ENCODE measurements at places on chromosomes 1 and 21.

DNA sequence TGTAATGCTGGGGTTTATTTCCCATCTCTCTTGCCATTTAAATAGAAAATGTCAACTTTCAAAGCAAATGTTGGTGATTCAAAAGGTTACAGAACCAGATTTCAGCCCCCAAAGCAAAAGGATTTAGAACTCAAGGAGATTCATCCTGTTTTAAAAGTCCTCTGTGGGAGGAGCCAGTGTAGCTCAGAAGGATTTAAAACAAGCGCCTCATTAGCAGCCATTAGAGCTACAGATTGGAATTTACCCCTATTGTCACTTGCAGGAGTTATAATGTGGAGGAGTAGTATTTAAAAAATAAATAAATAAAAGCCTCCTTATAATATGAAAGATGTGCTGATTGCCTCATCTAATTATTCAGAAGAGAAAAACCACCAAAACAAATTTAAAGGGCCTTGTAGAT is 107.8 kb downstream of the LAMC2 start:
- DNase-seq, result no peak

DNA sequence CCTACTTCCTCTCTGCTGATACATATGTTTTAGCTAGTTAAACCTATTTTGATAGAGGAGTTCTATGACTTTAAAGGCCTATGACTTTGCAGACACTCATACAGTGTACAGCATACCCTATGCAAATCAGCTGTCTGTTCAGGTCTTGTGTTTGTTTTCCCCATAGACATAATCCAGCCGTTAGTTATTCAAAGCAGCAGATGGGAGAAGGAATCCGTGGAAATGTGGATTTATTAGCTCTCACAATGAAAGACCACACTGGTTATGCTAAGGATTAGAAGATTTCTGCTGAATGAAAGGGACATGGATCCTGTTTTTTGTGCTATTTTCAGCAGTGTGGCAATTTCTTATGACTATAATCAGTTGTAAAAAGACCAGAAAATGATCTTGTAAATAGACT is 59.8 kb downstream of the MAST2 start:
- no peak for DNase-seq

DNA sequence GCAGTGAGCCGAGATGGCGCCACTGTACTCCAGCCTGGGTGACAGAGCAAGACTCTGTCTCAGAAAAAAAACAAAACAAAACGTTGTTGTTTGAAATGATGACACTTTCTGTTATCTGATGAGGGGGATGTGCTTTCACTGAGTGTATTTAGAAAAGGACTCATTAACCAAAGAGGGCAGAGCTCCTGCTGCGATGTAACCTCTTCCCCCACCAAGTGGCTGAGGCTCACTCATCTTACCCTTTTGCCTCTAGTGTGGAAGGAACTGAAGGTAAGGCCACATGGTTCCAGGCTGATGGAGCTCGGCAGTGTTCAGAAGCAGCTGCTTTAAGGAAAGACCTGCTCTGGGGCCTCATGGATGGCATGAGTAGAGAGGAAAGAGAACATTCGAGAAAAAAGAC is 105.7 kb upstream of the RUNX1 start:
- no peak for DNase-seq

DNA sequence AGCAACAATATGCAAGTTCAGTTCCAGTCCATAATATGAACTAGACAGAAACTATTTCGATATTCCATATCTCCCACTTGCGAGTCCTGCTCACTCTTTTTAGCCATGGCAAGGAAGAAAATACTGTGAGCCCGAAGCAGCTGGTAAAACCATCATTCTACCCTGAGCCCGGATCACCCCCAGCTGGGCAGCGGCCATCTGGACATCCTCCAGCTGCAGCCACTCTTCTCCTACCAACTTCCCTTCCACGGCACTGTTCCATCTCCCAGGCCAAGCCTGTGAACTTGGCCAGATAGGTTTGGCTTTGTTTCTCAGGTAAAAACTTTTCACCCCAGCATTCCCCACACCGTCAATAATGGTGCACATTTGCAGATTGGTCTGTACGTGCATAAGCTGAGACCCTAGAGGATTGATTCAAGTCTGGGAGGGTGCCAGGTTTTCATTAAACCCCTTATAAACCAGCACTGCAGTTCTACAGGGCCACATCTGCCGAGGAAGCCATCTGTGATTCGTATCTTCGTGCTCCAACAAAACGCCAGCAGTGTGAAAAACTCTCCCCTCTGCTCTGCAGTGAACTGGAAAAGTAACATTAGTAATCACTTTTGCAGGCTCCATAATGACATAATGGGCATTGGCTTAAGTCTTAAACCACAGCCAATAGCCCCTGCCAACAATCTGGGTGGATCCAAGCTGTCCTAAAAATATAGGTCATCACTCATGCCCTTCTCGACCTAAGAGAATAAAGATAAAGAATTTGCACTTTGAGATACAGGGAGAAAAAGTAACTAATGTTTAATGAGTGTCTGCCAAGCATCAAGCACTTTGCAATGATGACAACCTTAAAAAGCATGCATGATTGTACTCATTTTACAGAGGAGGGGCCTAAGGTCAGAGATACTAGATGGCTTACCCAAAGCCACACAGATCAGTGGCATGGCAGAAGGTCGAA is 205.1 kb downstream of the PLPP3 start:
- no peak for DNase-seq

- no peak for DNase-seq
Measured at GRCh38 chr1:11481019-11481418, 2.1 kb downstream of the DISP3 start.

DNA sequence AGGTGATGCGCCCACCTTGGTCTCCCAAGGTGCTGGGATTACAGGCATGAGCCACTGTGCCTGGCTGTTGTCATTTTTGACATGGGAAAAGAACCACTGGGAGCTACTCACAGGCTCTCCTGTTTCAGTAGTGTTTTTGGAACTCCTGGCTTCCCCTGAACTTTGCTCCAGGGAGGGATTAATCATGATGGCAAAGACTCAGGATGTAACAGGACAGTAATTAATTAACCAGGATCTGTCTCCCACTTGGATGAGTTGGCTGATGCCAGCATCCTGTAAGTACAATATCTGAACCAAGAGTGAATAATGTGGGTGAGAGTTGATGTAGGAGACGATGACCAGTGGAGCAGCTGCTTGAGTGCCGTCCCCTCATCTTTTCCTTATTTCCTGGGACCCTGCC is 4.9 kb downstream of the SFT2D2 start:
- no peak for DNase-seq

- DNase-seq, result peak; percentile 81
Measured at GRCh38 chr1:225866061-225866837, 15.9 kb downstream of the TMEM63A start.

GRCh38 chr1:34199927-34200326 is 23.2 kb downstream of the C1orf94 start:
- no peak for DNase-seq

DNA sequence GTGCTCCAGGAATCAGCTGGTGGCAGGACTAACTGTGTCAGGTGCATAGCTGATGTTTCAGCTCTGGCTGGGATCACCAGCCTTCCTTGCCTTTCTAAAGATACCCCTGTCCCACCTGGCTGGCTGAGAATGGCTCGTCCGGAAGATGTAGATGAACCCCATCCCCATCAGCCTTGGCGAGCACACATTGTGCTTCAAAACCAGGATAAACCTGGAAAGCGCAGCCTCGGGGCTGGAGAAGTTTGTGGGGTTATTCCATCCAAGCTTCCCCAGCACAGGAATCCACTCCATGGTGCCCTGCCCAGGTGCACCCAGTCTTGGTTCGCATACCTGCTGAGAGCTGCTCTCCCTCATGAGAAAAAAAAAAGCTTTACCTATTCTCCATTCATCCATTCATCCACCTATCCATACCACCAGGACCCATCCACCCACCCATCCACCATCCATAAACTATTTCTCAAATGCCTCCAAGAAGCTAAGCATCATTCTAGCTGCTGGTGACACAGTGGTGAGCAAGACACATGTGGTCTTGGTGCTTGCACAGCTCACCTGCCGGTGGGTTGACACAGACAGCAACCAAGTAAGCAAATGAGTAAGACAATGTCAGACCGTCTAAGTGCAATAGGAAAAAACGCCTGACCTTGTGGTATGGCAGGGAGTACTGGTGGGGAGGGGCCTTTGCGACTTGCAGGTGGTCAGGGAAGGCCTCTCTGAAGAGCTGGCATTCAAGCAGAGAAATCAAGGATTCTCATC is 94.0 kb downstream of the DMRTB1 start:
- DNase-seq, result no peak

- DNase-seq, result no peak
Measured at GRCh38 chr1:218433744-218434143, 88.6 kb downstream of the TGFB2 start.

DNA sequence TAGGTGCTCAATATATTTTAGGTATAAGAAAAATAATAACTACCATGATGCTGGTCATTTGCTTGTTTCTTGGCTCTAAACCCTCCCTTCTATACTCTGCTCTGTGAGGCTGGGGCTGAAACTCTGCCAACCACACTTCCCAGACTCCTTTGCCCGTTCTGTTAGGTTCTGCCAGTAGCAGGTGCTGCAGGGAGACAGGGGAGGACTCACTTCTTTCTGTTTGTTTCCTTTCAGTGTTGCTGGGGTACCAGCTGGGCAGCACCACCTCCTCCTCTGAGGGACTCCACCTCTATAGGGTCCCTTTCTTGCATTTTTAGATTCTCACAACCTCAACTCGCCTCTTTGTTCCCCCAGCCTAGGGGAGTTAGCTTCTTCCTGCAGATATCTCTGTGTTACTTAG is 17.0 kb upstream of the SH2D2A start:
- DNase-seq, result no peak

DNA sequence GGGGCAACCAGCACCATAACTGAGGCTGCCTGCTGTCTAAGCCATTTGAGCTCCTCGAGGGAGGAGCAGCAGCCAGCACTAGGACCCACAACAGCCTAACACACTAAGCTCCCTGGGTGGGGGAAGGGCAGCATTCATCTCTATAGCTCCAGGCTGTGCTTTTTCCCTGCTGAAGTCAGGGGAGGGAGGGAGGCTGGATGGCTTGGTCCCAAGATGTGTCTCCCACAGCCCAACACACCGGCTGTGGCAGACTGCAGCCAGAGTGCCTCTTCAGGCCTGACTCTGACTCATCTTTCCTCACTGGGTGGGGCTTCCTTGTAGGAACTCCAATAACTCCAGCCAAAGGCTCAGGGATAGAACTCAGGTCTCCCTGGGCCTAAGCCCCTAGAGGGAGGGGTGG is 296.3 kb downstream of the PRDM2 start:
- no peak for DNase-seq

DNA sequence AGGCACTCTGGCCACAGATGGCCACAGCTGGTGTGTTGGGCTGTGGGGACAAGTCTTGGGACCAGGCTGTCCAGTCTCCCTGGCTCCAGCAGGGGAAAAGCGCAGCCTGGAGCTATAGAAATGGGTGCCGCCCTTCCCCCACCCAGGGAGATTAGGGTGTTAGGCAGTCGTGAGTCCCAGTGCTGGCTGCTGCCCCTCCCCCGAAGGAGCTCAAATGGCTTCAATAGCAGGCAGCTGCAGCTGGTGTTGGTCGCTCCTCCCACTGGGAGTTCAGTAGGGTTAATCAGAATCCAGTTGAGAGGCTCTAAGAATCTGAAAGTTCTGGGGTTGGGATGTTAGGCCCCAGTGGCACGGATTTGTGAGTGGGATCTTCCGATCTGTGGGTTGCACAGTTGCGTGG is 595.6 kb upstream of the PKN2 start:
- no peak for DNase-seq

DNA sequence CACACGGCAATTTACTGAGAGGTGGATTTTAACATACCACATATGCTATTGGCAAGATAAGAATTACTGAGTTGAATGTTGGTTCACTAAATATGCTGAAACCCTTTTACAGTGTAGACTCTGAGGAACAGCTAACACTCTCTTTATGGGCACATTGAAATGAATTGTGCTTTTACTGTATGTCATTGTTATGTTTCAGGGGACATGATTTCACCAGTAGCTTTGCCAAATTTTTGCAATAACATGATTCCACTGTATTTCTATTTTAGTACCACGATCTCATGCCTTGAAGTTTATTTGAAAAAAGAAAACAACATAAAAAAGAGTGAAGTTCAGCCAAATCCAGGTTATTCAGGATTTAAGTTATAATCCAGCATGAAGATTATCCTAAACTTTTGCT is 188.5 kb downstream of the HLX start:
- no peak for DNase-seq

GRCh38 chr1:111541721-111542120 is 38.3 kb upstream of the ADORA3 start:
- no peak for DNase-seq

DNA sequence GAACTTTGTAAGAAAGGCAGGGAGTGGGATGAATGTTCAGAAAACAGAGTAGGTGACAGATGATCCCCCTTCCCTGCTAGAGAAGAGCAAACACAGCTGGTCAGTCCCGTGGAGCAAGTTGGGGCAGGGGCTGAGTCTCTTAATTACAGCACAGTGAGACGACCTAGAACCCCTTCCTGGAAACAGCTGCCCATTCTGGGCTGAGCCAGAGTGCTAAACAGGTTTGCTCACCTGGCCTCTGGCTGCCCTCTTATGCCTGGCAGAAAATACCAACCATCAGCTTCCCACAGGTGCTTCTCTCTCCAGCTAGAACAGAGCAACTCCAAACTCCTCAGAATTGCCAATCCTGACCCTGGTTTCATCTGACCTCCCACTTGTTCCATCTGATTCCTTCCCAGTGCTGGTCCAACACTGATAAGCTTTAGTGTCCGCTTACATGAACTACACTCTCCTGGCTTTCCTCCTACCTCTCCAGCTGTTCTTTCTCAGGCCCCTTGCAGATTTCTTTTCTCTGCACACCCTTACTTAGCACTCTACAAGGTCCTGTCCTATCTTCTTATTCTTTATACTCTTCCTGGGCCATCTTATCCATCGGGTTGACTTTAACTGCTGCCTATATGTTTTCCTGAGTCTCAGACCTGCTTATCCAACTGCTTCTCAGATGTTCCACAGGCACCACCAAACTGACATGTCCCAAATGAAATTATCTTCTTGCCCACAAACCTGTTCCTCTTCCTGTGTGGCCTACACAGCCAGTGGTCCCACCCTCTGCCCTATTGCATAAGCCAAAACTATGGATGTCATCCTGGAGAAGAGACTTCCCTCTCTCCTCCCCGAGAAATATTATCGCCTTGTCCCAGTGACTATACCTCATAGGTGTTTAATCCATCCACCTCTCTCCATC is 22.6 kb upstream of the COL9A2 start:
- no peak for DNase-seq

DNA sequence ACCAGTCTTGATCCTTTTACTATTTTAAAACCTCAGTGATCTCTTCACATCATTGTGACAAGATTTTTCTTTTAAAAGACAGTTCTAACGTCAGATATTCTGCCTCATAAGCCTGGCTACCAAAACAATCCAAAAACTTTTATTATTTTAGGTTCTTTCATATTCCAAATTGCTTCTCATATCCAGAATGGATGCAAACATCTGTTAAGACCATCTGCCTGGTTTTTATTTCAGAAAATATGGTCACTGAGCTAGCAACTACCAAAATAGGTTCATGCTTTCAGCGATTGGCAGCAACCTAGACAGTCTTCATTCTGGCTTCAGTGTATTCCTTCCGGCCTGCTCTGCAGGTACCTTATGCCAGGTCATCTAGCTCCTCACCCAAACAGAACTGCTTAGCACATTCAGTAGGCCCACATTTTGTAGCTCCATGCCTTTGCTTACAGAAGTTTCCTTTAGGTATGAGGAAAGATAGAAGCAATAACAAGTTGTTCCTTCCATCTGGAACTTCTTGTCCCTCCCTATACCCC is 59.0 kb upstream of the CACYBP start:
- no peak for DNase-seq
